ENCODE measurements at places on chromosomes 5 and 9.

DNA sequence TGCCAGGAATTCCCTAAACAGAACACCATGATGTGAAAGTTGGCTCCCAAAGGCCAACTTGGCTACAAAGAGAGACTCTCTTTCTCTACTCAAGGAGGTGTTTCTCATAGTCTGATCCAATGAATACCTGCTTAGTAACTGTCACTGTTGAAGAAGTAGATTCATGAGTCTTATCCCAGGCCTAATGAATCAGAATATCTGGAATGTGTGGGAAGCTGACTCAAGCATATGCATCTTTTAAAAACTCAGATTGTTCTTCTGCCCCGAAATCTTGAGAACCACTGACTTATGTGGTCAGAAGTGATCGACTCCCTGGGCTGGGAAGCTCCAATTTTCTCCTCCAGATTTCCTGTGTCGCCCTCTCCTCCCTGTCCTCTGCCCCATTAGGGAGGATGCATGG is 345.6 kb downstream of the PLK2 start:
- DNase-seq = no peak

GRCh38 chr5:154364771-154365170 is 81.0 kb upstream of the SAP30L start:
- no peak for DNase-seq

GRCh38 chr9:71822456-71822855 is 54.1 kb upstream of the CEMIP2 start:
- DNase-seq = no peak

- DNase-seq = no peak
These were observed 4.2 kb upstream of the NFIL3 start for GRCh38 chr9:91427873-91428272.

- DNase-seq = no peak
These were observed 12.1 kb downstream of the MRPL36 start for GRCh38 chr5:1787472-1788047.

GRCh38 chr5:144369006-144369405 is 198.3 kb downstream of the KCTD16 start:
- DNase-seq = no peak

DNA sequence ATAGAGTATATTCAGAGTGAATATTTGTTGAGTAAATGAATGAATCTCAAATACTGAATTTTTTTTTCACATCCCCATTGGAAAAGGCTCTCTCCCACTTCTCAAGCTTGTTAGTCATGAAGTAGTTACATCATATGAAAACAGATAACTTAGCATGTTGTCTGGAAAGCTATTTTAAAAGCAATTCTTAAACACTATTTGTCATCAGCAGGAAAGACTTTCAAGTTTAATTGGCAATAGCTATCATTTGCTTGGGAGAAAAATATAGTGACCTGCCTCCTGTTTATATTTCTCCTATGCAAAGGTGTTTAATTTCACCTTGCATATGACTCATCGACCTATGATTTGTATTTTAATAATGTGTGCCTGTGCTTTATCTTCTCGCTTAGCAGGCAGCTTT is 499.8 kb upstream of the GRIA1 start:
- no peak for DNase-seq

GRCh38 chr9:68763104-68763503 is 58.1 kb downstream of the PIP5K1B start:
- no peak for DNase-seq

GRCh38 chr5:59038798-59039295 is 456.0 kb downstream of the RAB3C start:
- DNase-seq = no peak

GRCh38 chr5:160556846-160557245 is 135.2 kb downstream of the PTTG1 start:
- no peak for DNase-seq

DNA sequence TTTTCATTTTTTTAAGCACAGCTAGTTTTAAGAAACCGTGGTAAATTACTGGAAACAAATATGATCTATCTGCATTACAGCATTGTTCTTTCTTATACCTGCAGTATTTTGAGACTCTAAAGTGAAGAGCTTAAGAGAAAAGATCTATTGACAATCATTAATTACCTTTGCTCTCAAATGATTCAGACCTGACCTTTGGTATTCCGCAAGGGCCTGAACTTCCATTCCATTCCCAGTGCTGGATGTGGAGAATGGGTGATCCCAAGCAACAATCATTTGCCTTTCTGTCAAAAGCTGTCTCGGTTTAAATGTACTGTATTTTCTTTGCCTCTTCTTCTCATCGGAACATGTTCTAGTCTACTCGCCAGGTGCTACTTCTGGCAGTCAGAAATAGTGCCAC is 18.9 kb downstream of the NREP start:
- DNase-seq = no peak

DNA sequence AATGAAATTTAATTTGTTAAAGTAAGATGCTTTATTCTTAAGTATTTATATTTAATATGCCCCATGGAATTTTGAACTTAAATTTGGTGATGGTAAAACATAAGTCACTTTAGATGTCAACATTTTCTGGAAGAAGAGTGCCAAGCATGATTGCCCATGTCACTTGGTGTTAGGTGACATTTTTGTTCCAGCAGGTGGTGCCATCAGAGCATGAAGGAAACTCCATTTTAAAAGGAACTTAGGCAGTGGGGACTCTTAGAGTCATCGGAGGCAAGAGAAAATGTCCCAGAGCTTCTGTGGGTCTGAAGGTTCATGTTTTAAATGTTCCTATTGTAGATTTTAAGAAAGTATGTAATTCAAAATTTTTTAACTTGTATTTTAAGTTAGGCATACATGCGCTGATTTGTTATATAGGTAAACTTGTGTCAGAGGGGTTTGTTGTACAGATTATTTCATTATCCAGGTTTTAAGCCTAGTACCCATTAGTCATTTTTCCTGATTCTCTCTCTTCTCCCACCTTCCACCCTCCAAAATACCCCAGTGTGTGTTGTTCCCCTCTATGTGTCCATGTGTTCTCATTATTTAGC is 789.3 kb downstream of the SEMA5A start:
- DNase-seq = no peak

DNA sequence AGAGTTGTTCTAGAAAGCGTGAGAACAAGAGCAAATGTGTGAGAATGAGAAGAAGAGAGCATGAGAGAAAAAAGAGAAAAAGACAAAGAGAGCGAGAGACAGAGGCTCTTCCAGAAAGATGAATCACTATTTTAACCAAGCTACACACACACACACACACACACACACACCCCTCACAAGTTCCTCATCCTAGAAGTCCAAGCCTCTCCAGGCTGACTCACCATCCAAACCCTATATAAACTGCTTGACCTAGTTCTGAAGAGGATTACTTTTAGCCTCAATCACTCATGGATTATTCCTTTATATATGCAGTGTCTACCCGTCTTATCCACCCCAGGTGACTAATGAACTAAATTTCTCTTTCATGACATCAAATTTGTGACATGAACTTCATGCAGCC is 37.6 kb downstream of the C9orf57 start:
- DNase-seq = no peak

GRCh38 chr5:178058321-178059012 is 54.9 kb upstream of the N4BP3 start:
- DNase-seq = no peak

DNA sequence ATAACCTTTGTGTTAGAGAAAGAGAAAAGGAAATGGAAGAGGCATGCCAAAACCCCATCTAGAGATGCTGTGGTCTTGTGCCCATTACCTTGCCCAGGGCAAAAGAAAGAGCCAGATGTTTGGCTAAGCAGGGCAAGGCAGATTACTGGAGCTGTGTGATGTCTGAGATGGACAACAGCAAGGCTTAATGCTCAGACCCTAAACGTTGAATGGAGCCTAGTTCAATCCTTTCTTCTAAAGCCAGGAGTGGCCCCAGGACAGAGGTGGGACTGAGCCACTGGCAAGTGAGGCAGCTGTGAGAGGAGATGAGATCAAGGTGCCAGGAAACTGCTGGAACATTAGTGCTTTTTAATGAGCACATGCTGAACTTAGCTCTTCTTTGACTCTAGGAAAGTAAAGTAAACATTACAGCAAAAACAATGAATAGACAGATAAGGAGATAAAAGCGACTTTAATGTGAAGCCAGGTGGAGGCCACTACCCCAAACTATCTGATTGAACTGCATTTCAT is 143.0 kb upstream of the EGFLAM start:
- no peak for DNase-seq

DNA sequence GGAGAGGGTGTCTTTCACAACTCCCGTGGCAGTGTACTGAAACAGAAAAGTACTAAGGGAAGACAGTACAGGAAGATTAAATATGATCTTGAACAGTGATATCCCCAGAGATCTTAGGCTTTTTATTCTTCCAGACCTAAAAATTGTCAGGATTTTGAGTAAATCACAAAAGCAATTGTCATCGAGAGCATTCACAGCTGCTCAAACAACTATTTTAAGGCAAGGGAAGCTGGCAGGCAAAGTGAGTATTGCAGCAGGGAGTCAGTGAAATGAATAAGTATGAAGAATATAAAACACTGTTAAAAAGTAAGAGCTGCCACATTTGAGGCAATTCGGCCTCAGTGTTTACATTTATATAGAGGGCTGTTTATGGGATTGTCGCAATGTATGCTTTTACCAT is 479.0 kb downstream of the CAAP1 start:
- DNase-seq = no peak

GRCh38 chr5:11050596-11051304 is 289.7 kb upstream of the DAP start:
- DNase-seq = no peak

DNA sequence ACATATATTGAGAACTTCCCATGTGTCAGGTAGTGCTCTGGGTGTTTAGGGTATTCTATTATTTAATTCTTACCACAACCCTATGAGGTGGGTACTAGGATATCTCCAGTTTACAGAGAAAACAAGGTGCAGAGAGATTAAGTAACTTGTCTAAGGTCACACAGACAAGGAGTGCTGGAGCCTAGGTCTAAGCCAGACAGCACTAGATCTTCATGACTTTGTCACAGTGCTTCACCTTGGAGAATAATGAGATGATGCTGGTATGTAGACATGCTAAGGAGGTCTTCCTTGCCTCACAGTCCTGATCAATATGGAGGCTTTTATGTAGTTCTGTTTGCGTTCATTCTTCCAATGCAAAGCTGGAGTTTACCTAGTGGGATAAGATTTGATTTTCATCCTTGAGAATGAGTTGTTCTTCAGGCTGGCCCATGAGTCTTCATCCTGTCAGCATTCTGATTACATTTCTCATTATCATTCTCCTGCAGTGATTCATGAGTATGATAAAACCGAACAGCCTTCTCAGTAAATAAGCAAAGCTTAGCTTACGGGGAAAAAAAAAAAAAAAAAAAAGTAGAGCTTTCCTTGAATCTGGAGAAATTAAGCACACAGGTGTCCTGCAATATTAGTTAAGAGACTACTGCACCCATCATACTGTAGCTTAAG is 176.3 kb downstream of the C9orf152 start:
- no peak for DNase-seq

GRCh38 chr5:79612667-79613198 is 492 bp downstream of the TENT2 start:
- DNase-seq = no peak

- no peak for DNase-seq
These were observed 81.0 kb upstream of the SLC25A51 start for GRCh38 chr9:37984672-37985611.

DNA sequence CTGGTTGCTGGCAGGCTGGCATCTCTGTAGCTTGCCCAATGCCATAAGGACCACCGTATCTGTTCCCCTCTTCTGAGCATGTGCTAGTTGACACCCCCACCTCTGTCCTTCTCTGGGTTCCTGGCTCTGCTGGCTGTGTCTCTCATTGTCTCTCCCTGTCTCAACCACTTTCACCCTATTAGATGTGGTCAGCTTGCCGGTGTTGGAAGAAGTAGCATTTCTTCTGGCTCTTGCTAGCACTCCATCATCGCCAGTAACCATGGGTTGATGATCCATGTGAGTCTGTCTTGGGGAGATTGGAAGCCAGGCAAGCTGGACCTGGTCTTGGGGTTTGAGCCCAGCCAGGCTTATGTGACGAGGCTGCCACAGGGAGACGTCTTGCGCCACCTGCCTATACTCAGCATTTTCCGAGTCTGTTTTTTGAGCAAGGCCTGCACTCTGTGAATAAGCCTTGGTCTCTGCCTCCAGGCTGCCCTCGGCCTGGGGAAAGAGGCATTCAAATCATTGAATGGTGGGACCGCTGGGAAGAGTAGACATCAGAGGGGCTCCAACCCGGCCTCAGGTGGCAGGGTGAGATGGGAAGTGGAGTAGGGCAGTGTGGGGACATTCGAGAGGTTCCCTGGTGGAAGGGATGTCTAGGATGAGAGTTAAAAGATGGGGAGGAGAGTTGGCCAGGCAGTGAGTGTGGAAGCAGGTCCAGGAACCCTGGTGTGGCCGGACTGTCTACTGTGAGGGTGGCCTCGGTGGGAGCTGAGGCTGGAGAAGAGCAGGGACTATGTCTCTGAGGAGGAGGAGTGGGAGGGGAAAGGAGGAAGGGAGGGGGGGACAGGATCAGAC is 74.3 kb downstream of the ZNF618 start:
- DNase-seq = no peak

GRCh38 chr5:88845081-88845697 is 37.8 kb downstream of the MEF2C start:
- no peak for DNase-seq

DNA sequence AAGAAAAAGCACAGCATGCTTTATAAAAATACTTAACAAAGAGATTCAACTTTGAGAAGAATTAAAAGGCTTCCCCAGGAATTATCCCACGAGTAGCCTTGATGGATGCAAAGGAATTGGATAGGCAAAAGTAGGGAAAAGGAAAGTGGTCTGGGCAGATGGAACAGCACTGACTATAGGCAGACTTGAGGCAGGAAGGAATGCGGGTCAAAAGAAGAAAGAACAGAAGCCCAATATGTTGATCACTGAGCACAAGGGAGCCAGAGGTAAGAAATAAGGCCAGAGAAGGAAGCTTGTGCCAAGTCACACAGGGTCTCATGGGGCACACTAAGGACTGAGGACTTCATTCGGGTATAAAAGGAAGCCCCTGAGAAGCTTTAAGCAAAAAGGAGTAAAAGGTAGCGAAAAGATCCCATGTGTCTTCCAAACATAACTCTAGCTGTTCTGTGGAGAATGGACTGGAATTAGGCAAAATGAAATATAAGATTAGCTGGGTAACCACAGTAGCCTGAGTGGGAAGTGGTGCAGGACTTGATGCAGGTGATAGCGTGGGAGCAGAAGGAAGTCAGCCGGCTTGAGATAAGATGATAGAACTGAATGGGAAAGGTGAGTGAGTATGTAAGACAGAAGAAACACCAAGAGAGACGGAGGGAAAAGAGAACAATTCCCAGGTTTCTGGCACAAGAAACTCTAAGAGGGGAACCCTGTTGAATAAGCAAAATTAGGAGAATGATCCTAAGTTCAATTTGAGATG is 106.6 kb downstream of the DENND1A start:
- no peak for DNase-seq

DNA sequence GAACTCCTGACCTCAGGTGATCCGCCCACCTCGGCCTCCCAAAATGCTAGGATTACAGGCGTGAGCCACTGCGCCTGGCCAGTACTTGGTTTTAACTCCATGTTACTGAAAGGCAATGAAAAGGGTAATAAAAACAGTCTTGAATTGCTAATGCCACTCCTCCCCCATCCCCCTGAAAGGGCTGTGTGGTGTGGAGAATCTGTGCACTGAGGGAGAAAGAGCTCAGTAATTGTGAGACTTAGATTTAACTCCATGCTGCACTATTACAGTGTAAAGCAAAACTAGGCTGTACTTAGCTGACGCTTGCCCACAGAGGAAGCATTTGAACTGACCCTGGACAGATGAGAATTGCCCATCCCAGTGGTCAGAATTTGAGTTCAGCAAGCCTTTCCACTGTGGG is 1662.4 kb upstream of the ACO1 start:
- no peak for DNase-seq

Measured in activated naive CD4-positive, alpha-beta T cell treated with anti-CD3 and anti-CD28 coated beads, Interleukin-2, amount 50 U/mL, for 16 hours (primary cell).